ENCODE measurements at places on chromosomes 1 and 21.
A peak's percentile ranks its signal among the peaks of the same experiment; 100 is the strongest.

- DNase-seq: no peak
Observed at GRCh38 chr21:34625030-34625593, 10.2 kb upstream of the RCAN1 start.

DNA sequence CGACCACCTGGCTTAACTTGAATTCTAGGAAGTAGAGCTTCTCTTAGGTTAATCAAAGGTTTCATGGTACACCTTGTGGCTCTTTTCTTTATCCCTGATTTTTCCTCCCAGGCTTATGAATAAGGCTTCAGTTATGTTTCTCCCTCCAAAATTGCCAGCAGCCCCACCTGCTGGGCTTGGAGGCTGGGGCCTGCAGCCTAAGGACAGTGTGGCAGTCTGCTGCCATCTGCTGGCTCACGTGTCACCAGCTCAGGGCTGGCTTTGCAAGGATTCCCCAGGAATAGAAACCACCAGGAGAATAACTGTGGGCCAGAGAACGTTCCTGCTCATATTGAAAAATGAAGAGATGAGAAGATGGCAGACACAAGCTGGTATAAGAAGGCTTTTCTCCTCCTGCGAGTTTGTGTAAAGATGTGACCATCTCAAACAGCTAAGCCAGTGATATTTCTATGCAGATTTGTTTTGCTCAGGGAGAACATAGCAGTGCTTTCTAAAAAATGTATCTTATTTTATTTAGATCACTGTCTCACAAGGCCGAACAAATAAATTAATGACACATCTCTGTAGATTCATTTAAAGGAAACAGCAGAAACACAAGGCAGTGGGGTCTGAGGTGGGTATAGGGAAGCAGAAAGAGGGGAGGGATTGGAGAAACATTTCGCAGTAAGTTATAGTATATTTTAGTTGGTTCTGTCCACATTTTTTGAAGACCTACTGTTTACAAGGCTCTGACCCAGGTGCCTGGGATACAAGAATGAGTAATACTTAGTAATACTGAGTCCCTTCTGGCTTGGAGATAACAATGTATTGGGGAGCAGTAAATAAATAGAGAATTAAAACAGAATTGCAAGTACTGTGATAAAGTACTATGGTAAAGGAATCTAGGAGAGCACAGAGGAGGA is 291.1 kb upstream of the SGIP1 start:
- DNase-seq: peak; percentile 48

- DNase-seq: no peak
Observed at GRCh38 chr1:36389999-36390398, 4.3 kb upstream of the STK40 start.

GRCh38 chr1:59138402-59138801 is 158.5 kb upstream of the FGGY start:
- DNase-seq: peak; percentile 58

DNA sequence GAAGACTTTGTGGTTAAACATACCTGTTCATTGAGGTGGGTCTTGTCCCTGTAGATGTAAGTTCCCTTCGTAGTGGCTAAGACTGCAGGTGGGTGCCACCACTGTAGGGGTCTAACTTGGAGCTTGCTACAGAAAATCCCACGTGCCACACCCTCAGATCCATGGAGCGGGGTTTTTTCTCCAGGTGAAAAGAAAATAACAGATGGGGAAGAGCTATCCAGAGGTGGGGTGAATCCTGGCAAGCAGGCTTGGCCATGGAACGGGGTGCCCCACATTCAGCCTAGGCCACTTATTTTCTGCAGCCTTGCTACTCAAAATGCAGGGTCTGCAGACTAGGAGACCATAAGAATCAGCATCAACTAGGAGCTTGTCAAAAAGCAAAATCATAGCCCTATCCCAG is 24.0 kb downstream of the EXOC8 start:
- no peak for DNase-seq

DNA sequence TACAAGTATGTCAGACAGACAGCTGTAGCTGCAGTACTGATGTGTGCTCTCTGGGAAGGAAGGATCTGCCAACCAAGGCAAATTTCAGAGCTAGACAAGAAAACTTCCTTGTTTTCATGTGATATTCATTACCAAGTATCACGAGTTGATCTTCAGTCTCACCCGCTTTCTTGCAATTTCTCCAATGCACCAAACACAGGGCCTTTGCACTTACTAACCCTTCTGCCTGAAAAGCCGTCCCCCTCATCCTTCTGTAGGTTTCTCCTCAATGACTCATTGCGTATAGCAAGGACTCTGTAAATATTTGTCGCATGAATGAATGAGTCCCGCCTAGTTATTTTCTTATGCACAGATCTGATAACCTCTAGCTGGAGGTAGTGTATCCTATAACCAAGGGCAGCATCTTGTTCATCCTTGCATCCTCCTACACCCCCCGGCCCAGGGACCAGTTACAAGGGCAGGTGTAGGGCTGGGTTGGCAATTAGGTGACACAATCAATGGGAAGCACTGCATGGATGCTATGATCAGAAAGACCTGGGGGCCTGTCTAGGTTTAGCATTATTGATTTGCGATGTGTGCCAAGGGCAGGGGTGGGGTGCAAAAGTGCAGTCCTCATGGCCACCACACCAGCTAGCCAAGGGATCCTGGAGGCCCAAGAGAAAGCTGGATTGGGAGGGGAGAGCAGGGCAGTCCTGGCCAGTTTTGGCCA is 51.4 kb upstream of the GPR157 start:
- DNase-seq: no peak

- DNase-seq: no peak
Observed at GRCh38 chr1:194288238-194288637, 1101.8 kb upstream of the B3GALT2 start.

- no peak for DNase-seq
Observed at GRCh38 chr1:112196008-112196588, 199.9 kb upstream of the CTTNBP2NL start.

DNA sequence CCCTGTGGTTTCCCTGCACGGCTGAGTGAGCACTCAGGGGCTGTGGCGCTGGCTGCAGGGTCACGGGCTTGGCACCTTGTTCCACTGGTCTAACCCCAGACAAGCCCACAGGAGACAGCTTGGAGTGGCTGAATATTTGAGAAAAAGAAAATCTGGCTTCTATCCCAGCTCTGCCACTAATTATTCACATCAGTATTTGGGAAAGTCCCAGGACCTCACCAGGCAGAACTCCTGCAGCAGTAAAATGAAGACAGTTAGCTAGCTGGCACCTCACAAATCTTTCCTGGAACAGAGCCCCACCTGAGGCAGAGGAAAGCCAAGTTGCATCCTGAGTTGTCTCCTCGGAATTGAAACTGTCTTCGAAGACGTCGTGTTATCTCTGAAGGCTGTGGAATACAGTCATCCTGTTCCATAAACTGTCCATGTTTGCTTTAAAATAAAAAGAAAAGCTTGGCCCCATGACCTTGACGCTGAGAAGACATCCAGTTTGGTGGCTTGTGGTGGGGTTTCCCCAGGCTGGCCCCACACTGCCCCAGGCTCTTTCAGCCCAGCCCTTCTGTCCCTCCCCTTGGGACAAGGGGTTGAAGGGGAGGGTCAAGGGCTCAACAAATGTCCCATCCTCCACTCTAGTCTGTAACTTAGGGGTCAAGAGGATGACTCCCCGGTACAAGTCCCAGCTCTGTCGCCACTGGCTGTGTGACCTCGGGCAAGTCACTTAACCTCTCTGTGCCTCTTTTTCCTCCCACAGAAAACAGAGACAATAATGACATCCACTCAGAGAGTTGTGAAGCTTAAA is 93.8 kb upstream of the TMPRSS2 start:
- no peak for DNase-seq

- DNase-seq: no peak
Observed at GRCh38 chr1:60847391-60847790, 235.0 kb upstream of the NFIA start.

DNA sequence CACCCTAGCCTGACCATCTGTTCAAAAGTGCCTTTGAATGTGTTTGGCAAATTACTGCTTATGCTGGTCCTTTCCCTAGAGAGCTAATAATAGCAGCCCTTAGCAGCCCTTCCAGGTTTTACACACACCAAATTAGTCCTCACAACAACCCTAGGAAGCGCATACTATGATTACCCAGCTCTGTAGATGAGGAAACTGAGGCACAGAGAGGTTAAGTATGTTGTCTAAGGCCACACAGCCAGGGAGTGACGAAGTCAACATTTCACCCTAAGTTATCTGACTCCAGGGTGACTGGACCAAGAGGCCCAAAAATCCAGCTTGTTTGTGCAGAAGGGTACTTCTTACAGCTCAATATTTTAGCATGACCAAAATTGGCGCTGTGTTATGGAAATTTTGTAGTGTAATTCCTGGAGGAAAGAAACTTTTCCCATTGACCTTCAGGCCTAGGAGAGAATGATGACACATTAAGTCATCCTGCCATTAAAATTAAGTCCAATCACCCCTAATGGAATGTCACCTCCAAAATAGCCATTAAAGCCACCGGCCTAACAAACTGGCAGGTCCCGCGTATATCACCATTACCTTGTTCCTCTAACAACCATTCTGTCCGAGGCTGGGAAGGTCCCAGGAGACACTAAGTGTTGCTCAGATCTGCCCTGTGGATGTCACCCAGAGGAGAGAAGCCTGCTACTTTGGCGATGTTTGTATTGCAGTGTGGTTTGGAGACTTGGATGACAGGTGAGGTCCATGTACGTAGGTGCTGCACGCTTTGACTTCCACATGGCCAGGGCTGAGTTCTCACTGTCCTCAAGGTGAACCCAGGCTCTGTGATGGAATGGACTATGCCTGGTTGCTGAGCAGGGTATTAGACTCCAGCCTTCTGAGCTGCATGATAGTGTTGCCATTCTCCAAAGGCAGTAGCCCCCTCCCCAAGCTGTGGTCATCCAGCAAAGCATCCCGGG is 258.3 kb downstream of the TOMM20 start:
- DNase-seq: no peak

GRCh38 chr21:34613679-34614627 is 960 bp downstream of the RCAN1 start:
- DNase-seq: no peak

DNA sequence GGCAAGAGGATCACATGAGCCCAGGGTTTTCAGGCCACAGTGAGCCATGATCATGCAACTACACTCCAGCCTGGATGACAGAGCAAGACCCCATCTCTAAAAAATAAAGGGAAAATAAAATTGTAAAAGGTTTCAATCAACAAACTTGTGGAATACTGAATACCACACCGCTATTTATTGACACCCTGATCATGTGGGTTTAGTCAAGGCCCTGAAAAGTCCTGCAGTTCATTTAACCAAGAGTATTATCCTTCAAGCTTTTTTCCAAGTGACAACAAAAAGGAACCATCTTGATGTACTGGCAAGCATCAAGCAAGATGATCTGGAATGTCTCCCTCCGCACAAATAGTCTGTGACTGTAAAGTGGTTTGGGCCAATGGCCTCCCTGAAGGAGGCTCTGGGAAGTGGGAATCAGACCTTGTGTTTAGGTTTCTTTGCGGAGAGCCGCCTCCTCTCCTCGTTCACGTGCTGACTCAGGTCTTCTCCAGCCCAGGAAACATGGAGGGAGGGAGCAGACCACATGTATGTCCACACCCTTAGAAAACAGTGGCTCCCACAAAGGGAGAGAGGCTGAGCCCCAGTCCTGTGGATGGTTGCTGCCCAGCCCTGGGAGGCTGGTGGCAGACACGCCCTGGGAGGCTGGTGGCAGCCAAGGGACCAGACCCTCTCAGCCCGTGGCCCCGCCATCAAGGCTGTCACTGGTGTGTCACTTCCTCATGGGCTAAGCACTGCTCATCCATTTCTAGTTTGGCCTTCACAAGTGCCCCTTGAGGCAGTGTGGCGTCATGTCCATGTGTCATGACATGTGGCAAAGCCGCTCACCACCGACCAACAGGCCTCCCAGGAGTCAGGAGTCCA is 56.7 kb downstream of the RIPK4 start:
- no peak for DNase-seq

DNA sequence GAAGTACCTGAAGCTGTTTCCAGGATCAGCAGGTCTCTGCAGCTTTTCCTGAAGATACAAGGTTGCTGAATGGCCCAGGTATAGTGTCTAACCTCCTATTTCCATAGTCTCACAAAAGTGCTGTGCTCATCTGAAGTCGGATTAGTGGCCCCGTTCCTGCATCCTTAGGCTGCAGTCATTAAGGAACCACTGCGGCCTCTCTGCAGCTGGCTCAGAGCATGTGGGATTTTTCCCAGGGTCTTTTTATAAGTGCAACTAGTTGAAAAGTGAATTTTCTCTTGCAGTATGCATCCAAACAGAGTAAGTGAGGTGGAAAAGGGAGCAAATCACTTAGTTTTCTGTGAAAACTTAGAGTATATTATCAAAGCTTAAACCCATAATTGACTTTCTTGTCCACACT is 565.3 kb upstream of the NEGR1 start:
- DNase-seq: no peak

- DNase-seq: no peak
Observed at GRCh38 chr1:45998020-45998617, 134.3 kb downstream of the PIK3R3 start.

DNA sequence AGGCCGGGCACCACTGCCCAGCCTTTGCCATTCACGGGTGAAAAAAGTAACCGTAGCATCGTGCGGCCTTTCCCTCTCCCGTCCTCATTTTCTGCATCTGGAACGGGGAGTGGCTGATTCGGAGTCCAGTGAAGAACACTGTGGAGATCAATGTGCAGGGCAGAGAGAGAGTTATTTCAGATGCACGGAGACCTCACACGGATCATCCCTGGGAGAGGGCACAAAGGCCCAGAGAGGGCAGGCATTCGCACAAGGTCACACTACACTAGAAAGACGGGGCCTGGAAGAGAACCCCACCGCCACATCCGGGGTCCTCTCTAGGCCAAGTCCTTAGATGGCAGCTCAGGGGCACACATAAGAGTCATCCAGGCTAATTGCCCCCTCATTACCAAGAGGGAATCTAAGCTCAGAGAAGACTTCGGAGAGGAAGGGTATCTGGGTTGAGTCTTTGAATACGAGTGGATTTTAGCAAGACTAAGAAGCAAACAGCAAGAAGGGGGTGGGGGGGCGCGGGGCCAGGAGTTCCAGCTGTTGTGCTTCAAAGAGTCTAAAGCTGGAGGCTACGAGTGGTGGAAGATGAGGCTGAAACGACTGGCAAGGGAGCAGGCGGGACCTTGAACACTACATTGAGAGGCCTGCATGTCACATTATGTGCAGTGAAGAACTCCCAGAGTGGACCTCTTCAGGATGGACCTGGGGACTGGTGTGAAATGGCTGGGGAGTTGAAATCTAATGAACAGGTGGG is 857 bp downstream of the GPX7 start:
- DNase-seq: no peak

GRCh38 chr1:101237229-101237837 is 514 bp downstream of the S1PR1 start:
- peak; percentile 63 for DNase-seq

- no peak for DNase-seq
Observed at GRCh38 chr1:84271441-84272151, 29.9 kb upstream of the SAMD13 start.

DNA sequence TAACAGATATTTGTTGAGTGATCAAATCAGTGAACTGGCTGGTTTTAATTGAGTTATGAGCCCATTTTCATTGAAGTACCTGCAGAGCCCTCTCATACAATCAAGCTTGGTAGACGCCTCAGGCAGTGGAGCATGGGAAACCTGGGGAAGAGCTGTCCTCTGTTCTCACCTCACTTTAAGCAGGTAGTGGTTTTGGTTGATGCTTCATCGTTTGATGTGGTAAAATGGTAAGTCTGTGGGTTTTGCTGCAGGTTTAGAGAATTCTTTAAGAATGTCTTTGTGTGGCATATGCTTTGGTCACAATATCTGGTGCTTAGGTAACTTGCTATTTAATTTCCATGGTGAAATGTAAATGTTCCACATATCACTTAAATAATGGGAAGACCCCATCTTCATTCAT is 10.0 kb downstream of the LAMC1 start:
- DNase-seq: peak; percentile 32
